Adrenal gland (tissue), 19 donors: ENCODE measurements at places on chromosomes 3 and 15. TPM values are rescaled to one million over a fixed set of nuclear protein-coding genes. Genes with fewer than 3 reads are reported as not detected.

GRCh38 chr15:92733934-92734521 lies 78.5 kb upstream of the FAM174B start:
- H3K4me3 ChIP-seq: no peak overlapping the region
- no peak for DNase-seq
- H3K27me3 ChIP-seq: no peaks in the 10 kb centered on the region

DNA sequence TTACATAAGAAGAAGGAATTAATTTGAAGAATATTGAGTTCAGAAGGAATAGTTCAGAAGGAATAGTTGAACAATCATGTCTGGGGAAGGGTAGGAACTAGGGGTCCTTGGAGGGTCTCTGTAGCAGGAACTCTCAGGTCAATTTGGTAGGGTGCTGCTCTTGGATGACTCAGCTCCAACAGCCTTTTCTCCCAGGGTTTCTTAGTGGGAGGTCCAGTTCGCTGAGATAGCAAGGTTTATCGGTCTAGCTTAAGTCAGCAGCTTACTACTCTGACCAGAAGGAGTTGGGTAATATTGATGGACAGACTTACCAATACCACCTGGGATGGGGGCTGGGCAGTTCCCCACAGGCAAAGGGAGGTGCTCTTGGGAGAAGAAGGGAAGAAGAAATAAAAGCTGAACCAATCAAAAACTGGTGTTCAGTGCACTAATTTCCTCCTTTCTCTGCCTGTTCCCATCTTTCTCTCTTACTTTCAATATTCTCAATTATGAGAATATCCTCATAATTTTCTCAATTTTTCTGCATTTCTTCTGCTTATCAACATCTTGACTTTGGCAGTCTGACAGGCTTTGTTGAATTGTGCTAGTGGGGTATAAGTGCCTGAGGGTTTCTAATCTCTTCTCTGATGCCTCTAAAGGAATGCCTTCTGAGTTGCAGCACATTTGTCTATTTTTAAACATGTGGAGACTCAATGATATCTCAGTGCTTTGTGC lies 14.4 kb upstream of the MITF start:
- H3K27ac ChIP-seq: no peak overlapping the region
- no peaks in the 10 kb centered on the region for H3K36me3 ChIP-seq
- DNase-seq: no peak
- H3K27me3 ChIP-seq: no peaks in the 10 kb centered on the region
- no peaks in the 10 kb centered on the region for H3K4me1 ChIP-seq

DNA sequence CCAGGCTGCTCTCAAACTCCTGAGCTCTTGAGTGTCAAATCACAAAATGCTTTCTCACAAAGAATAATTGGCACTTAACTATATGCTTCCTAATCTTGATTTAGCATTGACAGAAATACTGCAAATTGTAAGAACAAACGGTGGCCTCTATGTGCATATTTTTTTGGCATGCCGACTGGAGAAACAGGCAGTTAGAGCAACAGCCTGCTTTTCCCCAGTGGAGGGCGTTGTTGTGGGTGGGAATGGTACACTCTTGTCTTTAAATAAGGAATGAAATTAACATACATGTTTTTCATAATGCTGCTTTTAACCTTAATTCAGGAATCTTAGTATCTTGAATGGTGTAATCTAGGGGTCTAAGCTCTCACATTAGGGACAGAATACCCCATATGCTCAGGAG lies 31.1 kb upstream of the SV2B start:
- H3K4me3 ChIP-seq: no peak overlapping the region
- H3K27me3 ChIP-seq: peaks cover 11% of the 10 kb centered on the region
- DNase-seq: no peak
- H3K4me1 ChIP-seq: no peaks in the 10 kb centered on the region
- H3K36me3 ChIP-seq: no peaks in the 10 kb centered on the region

DNA sequence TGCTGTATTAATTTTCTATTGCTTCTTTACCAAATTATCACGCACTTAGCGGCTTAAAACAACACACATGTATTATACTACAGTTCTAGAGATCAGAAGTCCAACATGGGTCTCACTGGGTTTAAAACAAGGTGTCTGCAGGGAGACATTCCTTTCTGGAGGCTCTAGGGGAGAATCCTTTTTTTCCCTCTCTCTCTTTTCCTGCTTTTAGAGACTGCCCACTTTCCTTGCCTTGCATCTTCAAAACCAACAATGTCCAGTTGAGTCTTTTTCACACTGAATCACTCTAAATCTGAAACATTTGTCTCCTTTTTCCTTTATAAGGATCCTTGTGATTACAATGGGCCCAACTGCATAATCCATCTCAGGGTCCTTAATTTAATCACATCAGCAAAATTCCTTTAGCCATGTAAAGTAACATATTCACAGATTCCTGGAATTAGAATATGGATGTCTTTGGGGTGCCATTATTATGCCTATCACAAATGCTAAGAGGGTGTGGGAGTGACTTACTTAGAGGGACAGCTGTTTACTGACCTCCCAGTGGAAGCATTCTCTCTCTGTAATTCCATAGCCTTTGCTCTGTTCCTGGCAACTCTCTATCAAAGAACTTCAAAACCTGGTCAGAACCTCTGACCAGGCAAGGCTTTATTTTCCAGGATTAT lies 21.8 kb downstream of the CD200 start:
- no peaks in the 10 kb centered on the region for H3K36me3 ChIP-seq
- no peaks in the 10 kb centered on the region for H3K4me1 ChIP-seq
- no peak overlapping the region for H3K4me3 ChIP-seq
- no peak for DNase-seq
- no peaks in the 10 kb centered on the region for H3K27me3 ChIP-seq

DNA sequence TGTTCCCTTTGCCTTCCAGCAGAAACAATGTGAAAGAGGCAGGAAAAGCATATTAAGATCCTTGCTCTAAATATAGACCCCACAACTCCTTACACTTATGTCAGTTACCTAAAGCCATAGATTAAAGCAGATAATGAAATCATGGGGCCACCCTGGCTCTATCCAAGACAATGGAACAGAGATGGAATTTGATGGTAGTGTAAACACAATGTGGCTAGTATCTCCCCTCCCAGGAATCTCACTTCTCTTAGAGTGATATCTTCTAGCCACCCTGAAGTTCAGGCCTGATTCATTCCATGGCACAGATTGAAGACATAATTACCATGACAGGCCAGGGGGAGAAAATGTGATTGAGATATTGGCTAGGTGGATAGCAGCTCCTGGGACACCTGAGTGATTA lies 32.6 kb downstream of the GALNT15 start:
- DNase-seq: no peak
- H3K4me3 ChIP-seq: no peak overlapping the region
- H3K27ac ChIP-seq: no peak overlapping the region
- H3K27me3 ChIP-seq: no peaks in the 10 kb centered on the region
- H3K36me3 ChIP-seq: no peaks in the 10 kb centered on the region
- no peaks in the 10 kb centered on the region for H3K4me1 ChIP-seq

GRCh38 chr15:66566963-66567531 lies 1.2 kb upstream of the LCTL start:
- no peak overlapping the region for H3K4me3 ChIP-seq
- no peaks in the 10 kb centered on the region for H3K36me3 ChIP-seq
- H3K27ac ChIP-seq: no peak overlapping the region

DNA sequence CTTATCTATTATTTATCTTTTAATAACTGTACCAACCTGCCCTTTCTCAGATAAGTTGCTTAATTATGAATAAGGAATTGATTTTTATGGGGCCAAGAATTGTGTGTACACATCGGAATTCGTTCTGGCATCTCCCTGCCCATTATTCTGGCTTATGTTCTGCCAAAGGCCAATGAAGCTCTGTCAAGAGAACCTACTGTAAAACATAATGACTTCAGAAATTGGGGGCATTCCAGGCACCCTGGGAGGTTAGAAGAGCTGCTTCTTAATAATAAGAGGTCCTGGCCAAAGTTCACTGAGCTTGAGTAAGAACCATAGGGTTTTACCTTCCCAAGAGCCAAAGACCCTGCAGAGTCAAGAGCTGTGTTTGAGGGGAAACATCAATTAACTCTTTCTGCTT lies 261.7 kb downstream of the SLC9A9 start:
- no peaks in the 10 kb centered on the region for H3K4me1 ChIP-seq
- H3K4me3 ChIP-seq: no peak overlapping the region
- H3K27ac ChIP-seq: no peak overlapping the region
- DNase-seq: no peak
- H3K27me3 ChIP-seq: no peaks in the 10 kb centered on the region

DNA sequence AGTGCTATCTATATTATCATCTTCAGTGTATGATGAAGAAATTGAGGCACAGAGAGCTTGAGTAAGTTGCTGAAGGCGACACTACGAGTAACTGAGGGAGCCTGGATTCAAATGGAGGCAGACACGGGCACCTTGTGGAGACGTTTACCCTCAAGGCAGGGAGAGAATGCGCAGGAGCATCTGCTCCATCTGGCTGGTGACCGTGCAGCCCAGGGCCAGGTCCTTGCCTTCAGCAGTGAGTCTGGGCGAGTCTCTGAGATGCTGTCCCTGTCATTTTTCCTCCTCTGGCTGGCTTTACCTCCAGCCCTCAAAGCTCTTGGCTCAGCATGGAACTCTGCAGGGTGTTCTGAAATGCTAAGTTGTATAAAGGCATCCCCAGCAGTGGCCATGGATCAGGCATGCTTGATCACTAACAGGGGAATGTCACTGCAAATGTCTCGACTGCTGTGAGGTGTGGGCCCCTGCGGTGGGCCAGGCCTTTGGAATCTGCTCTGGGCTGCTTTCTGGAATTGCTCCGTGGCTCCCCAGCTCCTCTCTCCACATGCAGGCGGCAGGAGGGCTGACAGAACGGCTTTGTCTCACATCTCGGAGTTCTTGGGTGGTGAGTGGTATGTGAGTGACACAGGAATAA lies 19.7 kb downstream of the SPSB4 start:
- no peaks in the 10 kb centered on the region for H3K27me3 ChIP-seq
- no peak overlapping the region for H3K4me3 ChIP-seq

DNA sequence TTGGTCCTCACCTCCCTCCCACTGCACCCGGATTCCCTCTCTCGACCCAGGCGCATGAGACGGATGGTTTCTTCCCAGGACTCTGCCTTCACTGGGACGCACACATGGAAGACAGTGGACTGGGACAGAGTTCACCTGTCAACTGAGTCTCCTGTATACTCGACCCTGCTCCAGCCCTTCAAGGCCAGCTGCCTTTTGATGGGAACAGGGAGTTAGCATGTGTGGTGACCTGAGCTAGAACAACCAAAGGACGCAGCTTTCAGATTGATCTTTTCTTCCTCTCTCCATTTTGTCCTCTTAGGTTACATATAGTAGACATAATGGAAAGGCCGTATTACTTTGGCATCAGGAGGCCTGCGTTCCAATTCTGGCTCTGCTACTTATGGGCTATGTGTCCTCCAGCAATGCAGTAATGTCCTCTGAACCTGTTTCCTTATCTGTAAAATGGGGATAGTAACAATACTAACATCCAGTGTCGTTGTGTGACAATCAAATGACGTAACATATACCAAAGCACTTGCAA lies 94.1 kb downstream of the PEX5L start:
- H3K4me3 ChIP-seq: no peak overlapping the region
- no peak overlapping the region for H3K27ac ChIP-seq
- DNase-seq: no peak
- H3K4me1 ChIP-seq: no peaks in the 10 kb centered on the region
- H3K27me3 ChIP-seq: peaks cover 6% of the 10 kb centered on the region

GRCh38 chr3:111249421-111249820 lies 177.8 kb downstream of the NECTIN3 start:
- H3K4me3 ChIP-seq: no peak overlapping the region
- H3K27ac ChIP-seq: no peak overlapping the region
- H3K36me3 ChIP-seq: no peaks in the 10 kb centered on the region
- no peak for DNase-seq
- no peaks in the 10 kb centered on the region for H3K27me3 ChIP-seq
- H3K4me1 ChIP-seq: no peaks in the 10 kb centered on the region

DNA sequence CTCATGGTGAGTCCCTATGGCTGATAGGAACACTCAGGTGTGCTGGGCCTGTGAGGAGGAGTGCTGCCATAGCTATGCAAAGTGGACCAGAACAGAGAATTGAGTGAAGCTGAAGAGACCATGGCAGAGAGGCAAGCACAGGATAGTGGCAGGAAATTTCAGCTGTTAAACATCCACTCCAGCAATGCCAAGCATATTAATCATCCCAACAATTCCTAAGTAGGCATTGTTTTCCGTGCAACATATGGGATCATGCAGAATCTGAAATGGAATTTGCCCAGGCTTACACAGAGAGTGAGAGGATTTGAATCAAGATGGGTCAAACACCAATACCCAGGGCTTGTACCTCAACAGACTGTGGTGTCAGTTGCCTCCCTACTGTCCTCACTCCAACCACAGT lies 582.6 kb upstream of the UBE2E2 start:
- no peaks in the 10 kb centered on the region for H3K4me1 ChIP-seq
- no peak overlapping the region for H3K27ac ChIP-seq
- no peaks in the 10 kb centered on the region for H3K27me3 ChIP-seq

- H3K27me3 ChIP-seq: no peaks in the 10 kb centered on the region
- H3K4me1 ChIP-seq: peaks cover 12% of the 10 kb centered on the region
- no peaks in the 10 kb centered on the region for H3K36me3 ChIP-seq
- DNase-seq: no peak
- H3K27ac ChIP-seq: no peak overlapping the region
Measured at GRCh38 chr3:4571690-4572334, 78.7 kb downstream of the ITPR1 start.

GRCh38 chr3:147297761-147298350 lies 108.5 kb downstream of the ZIC4 start:
- H3K27ac ChIP-seq: no peak overlapping the region
- H3K27me3 ChIP-seq: no peaks in the 10 kb centered on the region
- no peaks in the 10 kb centered on the region for H3K36me3 ChIP-seq
- H3K4me3 ChIP-seq: no peak overlapping the region
- H3K4me1 ChIP-seq: no peaks in the 10 kb centered on the region

GRCh38 chr3:24500806-24501205 lies 6.2 kb upstream of the THRB start:
- no peak overlapping the region for H3K4me3 ChIP-seq
- peaks cover 7% of the 10 kb centered on the region for H3K4me1 ChIP-seq
- H3K27ac ChIP-seq: no peak overlapping the region
- DNase-seq: no peak
- H3K36me3 ChIP-seq: no peaks in the 10 kb centered on the region
- H3K27me3 ChIP-seq: no peaks in the 10 kb centered on the region

- no peaks in the 10 kb centered on the region for H3K36me3 ChIP-seq
- DNase-seq: no peak
- peaks cover 14% of the 10 kb centered on the region for H3K4me1 ChIP-seq
- no peak overlapping the region for H3K27ac ChIP-seq
- peak overlapping the region; percentile 47 for H3K4me3 ChIP-seq
Measured at GRCh38 chr3:32816439-32817256, 1.1 kb upstream of the TRIM71 start.

GRCh38 chr3:126081618-126082361 lies 2.1 kb downstream of the SLC41A3 start:
- no peaks in the 10 kb centered on the region for H3K27me3 ChIP-seq
- peaks cover 28% of the 10 kb centered on the region for H3K4me1 ChIP-seq
- no peaks in the 10 kb centered on the region for H3K36me3 ChIP-seq
- H3K4me3 ChIP-seq: no peak overlapping the region

Gene LAMB2
- polyA plus RNA-seq: 346 TPM

Gene CCR9
- not detected for polyA plus RNA-seq

Gene STX19
- 0.07 TPM for polyA plus RNA-seq

Gene GASK1A
- polyA plus RNA-seq: 2.3 TPM
